CD4-positive, alpha-beta T cell treated with Interleukin-10 for 1 hour (primary cell): ENCODE measurements at places on chromosomes 2 and 18.

DNA sequence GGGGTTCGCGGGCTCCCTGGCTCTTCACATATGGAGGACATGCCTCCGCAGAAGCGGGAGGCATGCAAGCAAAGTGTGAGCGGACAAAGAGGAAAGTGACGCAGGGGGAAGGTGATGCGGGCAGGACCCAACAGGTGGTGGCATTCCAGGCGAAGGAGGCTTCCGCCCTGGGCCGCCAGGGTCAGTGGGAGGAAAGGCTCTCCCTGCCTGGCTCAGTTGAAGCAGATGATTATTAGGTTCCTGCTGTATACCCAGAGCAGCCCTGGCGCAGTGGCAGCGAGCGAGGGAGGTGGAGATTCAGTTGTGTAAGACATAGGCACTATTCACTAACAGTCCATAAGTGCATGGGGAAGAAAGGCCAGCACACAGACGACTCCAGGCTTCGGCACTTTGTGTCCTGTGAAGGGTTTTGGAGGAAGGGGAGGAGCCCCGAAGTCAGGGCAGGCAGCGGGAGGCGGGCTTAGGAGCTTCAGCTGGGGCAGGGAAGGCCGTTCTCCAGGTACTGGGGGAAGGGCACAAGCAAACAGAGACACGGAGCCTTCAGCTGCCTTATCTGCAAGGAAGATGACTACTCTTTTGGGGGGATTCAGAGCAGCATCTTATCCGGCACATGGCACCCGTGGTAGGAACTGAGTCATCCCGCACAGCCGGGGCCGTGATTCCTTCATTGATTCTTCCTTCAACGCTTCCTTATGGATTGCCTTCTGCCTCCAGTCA, 89.8 kb downstream of the TGOLN2 start:
- no peak for DNase-seq

DNA sequence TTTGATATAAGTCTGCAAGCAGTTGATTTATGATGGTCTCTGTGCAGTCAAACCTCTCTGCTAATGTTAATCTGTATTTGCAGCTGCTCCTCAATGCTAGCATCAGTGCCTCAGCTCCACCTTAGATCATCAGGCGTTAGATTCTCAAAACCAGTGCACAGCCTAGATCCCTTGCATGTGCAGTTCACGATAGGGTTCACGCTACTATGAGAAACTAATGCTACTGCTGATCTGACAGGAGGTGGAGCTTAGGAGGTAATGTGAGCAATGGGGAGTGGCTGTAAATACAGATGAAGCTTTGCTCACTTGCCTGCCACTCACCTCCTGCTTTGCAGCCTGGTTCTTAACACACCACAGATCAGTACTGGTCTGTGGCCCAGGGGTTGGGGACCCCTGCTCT, 18.4 kb downstream of the RBKS start:
- no peak for DNase-seq

GRCh38 chr2:161955211-161955610, 118.8 kb downstream of the DPP4 start:
- no peak for DNase-seq

GRCh38 chr2:37616677-37617005, 54.8 kb downstream of the CDC42EP3 start:
- no peak for DNase-seq
